Inflammatory macrophage treated with lipopolysaccharide for 4 hours (primary cell): ENCODE measurements at places on chromosomes 7 and 10.
A peak's percentile ranks its signal among the peaks of the same experiment; 100 is the strongest.

DNA sequence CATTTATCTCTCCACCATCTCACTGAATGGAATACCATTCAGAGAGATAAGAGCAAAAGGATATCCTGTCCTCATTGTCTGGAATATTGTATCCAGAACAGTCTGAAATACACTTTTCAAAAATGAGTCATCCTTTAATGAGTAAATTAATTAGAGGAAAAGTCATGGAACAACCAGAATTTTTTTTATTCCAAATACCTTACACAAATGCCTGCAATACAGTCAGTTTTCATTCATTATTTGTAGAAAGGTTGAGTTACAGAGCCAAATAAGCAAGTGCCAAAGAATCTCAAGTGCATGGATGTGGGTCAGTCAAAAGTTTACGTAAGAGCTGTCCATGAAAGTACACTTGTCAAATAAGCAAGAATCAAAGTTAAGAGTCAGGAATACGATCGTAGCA is 482.6 kb downstream of the IPMK start:
- no peak for DNase-seq

DNA sequence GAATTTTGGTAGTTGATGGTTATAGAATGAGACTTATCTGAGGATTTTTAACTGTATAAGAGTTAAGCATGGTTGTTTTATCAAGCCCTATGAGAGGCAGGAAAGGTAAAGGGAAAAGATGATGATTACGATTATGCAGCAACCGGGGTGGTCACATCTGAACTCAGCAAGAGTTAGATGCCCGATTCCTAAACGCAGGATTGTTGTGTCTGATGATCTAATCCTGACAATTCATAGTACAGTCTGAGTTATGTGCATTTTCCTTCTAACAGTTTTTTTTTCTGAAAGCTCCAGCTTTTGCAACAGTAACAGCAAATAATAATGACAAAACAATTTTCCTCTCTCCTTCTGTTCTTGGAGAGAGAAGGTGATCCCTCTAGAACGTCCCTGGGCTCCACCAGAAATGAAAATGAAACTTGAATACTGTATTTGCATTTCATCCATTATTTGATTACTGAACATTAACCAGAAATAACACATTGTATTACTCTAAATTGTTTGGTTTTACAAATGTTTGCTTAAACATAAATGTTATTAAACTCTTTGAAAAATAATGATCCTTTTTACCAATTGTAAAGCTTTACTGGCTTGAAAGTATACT is 176.5 kb upstream of the CCDC6 start:
- DNase-seq = no peak

GRCh38 chr7:18815261-18815960 is 302.0 kb downstream of the TWIST1 start:
- no peak for DNase-seq

GRCh38 chr7:21966271-21966670 is 20.6 kb upstream of the CDCA7L start:
- no peak for DNase-seq

DNA sequence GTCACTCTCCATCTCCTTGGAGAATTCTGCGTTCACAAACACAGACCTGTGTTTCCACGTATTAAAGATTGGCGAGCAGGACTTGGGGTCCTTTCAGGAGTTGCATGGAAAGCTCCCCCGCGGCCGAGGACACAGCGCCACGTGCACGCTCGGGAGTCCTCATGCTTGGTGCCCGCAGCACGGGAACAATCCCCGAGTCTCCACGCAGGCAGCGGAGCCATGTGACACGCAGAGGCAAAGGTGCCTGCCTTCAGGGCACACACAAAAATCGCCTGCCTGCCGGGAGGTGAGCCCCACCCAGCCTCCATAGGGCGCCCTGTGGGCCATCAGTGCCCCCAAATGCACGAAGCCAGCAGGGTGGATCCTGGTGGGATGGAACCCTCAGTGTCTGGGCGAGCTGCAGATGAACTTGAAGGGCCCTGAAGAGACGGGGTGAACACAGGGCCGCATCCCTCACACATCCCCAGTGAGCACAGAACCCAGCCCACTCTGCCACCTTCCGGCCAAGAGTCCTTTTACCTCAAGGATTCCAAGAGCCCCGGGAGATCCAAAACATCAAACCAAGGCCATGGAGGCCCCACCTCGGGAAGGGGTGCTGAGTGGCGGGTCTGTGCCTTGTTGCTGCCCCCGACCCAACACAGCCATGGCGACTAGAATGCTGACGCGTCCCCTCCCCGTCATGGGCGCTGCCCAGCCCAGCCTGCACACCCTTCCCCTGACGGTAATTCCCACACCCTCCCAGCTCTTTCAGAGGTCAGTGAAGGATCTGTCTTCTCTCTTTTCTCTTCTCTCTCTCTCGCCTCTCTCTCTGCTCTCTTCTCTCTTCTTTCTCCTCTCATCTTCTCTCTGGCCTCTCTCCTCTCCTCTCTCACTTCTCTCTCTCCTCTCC is 55.9 kb downstream of the CFAP46 start:
- no peak for DNase-seq

DNA sequence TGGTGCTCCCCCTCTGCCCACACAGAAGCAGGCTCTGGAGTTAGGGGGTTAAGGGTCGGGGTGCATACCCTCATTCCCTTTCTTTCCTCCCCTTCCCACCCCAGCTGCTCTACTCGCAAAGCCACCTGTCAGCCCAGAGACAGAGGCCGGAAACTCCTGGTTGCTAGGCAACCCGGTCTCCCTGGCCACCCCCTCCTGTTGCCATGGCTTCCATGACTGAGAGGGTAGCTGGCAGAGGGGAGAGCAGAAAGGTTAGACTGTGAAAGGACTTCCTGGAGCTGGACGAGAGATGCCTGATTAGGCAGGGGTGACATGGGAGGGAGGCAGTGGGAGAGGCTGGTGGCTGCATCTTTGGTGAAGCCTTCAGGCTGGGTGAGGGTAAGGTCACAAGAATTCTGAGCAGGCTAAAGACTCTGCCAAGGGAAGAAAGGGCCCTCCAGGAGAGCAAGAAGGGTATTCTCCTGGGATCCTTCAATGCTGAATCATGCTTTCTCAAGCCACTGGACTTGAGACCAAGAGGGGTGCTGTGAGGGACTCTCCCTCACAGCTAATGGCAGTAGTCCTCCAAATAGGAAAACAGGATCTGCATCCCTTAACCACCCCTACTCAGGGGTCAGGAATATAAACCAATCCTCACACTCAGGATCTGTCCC is 5.4 kb downstream of the PSD start:
- DNase-seq = no peak

DNA sequence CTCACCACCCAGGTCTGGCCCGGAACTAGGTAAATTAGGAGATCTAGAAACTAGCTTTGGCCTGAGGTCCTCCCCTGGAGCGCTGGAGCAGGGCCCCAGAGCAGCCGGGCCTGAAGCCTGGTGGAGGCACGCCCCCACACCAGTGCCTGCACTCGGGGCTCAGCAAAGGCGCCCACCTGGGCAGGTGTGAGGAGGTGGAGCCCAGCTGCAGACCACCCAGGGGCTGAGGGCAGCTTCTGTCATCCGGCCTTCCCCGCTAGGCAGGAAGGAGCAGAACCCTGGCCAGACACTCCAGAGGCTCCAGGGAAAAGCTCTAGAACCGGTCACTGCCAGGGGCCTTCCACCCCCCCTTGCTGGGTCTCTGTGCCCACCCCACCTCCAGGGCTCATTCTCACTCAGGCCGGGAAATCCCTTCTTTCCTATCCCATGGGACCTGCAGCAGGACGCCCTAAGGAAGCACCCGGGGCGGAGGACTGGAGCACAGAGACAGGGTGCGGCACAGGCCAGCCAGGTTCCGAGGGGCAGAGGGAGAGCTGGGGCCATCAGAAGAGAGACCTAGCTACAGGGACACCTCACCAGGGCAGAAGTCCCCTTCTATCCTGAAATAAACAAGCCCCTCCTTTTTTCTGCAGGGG is 161.2 kb downstream of the NRF1 start:
- no peak for DNase-seq

- no peak for DNase-seq
Observed at GRCh38 chr7:149820622-149821190, 17.5 kb upstream of the ZNF862 start.

DNA sequence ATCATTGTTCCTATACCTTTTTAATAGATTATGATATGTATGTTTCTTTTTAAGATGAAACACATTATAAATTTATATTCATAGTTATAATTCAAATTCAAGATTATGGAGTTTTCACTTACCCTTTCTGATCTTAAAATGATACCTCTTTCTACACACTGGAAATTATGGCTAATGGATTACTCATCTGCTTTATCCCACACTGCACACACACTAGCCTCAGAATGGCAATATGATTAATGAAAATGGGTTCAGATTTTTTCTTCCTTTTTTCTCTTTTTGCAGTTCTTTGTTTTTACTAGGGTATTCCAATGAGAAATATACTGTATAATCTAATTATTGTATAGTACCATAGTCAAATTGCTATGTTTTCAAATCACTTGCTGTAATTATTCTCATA is 82.3 kb upstream of the FZD1 start:
- peak; percentile 68 for DNase-seq

- DNase-seq = no peak
Observed at GRCh38 chr7:70047891-70048448, 449.7 kb downstream of the AUTS2 start.

DNA sequence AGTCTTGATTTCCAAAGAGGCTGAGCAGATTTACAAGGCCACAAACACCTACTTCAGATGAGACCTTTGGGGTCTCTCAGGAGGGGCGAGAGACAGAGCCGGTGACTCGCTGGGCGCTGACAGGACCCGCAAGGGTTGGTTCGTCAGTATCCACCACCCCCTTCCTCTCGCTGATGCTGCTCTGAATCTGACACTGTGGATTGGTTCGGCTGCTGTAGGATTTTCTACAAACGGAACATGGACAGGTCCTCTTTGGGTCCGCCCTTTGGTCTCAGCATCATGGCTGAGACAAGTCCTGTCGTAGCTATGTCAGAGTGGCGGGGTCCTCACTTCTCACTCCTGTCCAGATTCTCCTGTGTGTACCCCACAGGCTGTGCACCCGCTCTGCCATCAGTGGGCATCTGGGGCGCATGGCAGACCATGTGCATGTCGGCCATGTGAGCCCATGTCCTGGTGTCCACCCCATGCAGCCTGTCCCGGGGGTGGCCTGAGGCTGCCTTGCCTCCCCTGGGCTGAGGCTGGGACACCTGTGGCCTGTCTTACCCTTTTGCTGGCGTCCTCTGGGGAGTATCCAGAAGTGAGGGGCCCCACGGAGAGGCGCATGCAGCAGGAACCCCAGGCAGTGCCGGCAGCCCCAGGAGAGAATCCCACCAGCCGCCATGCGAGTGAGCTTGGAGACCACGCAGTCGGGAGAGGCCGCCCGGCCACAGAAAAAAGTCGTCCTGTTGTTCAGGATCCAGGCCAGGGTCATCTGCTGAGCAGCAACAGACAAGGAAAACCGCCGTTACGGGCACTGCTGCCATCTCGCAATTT is 21.6 kb upstream of the FAM20C start:
- DNase-seq = no peak

DNA sequence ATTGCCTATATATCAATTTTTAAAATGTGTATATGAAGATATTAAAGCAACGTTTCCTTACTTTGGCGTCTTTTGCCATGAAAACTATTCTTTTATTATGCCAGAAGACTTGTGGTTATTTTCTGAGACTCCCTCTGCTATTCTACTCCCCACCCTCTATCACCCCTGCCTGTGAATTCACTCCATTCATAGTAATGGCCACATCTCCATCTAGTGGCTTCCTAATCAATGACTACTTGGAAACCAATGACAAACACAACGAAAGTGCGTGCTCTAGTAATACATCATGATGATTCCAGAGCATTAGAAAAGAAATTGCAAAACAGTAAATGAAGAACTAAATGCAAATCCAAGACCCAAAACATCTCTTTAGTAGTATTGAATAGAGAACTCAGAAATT is 186.7 kb upstream of the HGF start:
- peak; percentile 65 for DNase-seq

DNA sequence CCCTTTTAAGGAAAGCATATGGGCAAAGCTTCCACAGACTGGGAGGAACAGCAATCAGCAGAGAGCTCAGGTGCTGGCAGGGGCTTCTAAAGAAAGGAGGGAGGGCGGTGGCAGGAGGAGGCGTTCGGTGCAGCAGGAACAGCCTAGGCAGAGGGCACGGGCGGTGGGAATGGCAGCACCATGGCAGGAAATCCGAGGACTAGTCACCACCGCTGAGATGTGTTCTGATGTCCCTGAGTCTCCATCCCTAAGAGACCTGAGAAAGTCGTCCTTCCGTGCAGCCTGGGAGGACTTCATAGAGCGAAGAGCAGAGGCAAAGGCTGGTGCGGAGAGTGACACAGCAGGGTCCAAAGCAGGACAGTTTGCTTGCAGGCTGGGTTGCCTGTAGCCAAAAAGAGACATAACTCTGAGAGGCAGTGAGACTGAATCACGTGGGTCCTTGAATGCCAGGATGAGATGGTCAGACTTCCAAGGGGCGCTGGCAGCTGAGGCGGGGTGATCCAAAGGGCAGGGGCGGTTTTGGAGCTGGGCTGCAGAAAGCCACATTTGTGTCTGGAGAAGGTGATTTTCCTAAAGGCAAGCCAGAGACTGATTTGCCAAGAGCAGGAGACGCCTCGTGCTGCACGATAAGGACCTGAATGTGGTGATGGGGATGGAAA is 35.8 kb upstream of the GRID1 start:
- no peak for DNase-seq

GRCh38 chr7:154911862-154912455 is 91.0 kb downstream of the PAXIP1 start:
- DNase-seq = no peak

- DNase-seq = no peak
Observed at GRCh38 chr10:112160834-112161233, 22.7 kb downstream of the GPAM start.

GRCh38 chr10:17235136-17235535 is 7.1 kb downstream of the VIM start:
- peak; percentile 28 for DNase-seq

- no peak for DNase-seq
Observed at GRCh38 chr10:4058514-4059029, 273.6 kb upstream of the KLF6 start.

DNA sequence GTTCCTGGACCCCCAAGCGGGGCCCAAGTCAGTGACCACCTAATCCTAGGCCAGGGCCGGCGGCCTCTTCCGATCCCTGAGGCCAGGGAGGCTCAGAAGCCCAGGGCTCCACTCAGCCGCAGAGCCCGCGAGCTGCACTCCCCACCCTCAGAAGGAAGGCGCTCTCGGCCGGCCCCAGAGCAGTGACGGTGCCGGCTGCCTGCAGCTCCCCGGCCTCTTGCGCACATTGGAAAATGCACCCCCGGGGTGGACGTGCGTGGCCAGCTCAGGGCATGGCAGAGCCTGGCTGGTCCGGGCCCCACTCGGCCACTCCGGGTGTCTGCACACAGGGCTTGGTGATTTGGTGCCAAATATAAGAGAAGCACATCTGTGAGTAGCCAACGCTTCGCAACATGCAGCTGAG is 269.1 kb downstream of the PTPRN2 start:
- no peak for DNase-seq

GRCh38 chr10:61832866-61833481 is 68.5 kb upstream of the ARID5B start:
- DNase-seq = peak; percentile 7
